ENCODE measurements at places on chromosomes 11 and 22.
A peak's percentile ranks its signal among the peaks of the same experiment; 100 is the strongest.

DNA sequence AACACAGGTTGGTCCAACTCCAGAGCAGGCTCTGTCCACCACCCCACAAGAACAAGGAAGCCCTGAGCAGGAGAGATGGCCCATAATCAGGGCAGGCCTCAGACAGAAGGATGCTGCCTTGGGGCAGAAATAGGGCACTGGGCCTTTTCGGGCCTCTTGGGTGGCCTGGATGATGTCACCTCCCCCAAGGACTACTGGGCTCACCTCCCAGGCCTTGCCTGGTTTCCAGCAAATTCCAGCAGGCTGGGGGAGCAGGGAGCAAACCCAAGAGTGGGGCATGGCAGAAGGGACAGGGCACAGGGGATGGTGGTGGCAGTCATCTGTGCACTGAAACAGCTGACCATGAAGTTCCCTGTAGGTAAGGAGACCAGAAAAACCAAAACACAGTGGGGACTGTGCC is 5.3 kb upstream of the NAA40 start:
- H3K36me3 ChIP-seq: no peaks in the 10 kb centered on the region
- no peaks in the 10 kb centered on the region for H3K4me1 ChIP-seq
- H3K4me3 ChIP-seq: no peak overlapping the region
- no peak for DNase-seq
- no peaks in the 10 kb centered on the region for H3K27me3 ChIP-seq

DNA sequence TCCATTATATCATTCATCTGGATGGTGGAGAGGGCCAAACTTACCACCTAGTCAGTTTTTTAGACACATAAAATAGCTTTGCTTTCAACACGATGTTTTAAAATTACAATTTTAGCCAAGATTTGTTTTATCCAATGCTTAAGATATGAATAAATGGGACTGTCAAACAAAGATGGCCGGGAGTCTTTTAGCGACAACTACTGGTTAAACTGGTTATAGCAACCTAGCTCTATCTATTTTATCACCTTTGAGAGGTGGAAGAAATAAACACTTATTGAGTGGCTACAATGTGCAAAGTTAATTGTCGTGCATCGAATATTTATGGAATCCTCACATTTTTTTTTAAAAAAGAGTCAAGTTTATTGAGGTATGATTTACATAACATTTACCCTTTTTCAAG is 279.8 kb downstream of the MIAT start:
- no peak for DNase-seq
- H3K4me1 ChIP-seq: no peaks in the 10 kb centered on the region
- H3K27me3 ChIP-seq: no peaks in the 10 kb centered on the region
- no peaks in the 10 kb centered on the region for H3K36me3 ChIP-seq
- H3K4me3 ChIP-seq: no peak overlapping the region

DNA sequence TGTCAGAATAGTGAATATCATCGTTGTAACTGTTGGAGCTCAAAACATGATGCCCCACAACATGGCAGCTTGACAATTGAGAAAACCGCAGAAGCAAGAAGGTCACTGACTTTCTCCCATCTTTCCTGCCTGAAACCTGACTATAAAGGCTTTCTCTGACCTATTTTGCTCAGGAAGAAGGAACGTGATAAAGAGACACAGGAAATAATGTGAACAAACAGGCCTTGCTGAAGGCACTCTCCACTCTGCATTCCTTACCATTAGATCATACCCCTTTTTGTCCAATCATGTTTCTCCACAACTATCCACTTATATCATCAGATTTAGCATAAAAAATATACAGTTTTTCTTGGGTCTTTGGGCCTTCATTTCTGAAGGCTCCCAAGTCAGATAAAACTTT is 916.8 kb downstream of the METTL15 start:
- H3K4me3 ChIP-seq: no peak overlapping the region
- H3K27ac ChIP-seq: no peak overlapping the region
- no peak for DNase-seq
- H3K27me3 ChIP-seq: no peaks in the 10 kb centered on the region
- H3K4me1 ChIP-seq: no peaks in the 10 kb centered on the region
- no peaks in the 10 kb centered on the region for H3K36me3 ChIP-seq

GRCh38 chr22:37931893-37932389 is 21.5 kb downstream of the C22orf23 start:
- no peak overlapping the region for H3K27ac ChIP-seq
- H3K4me3 ChIP-seq: no peak overlapping the region
- H3K36me3 ChIP-seq: no peaks in the 10 kb centered on the region
- H3K27me3 ChIP-seq: no peaks in the 10 kb centered on the region
- no peak for DNase-seq

GRCh38 chr22:20291604-20292063 is 23.5 kb upstream of the RTN4R start:
- no peaks in the 10 kb centered on the region for H3K27me3 ChIP-seq
- no peaks in the 10 kb centered on the region for H3K4me1 ChIP-seq

GRCh38 chr22:50083462-50084079 is 1.7 kb downstream of the MLC1 start:
- no peaks in the 10 kb centered on the region for H3K27me3 ChIP-seq
- no peak overlapping the region for H3K4me3 ChIP-seq
- H3K4me1 ChIP-seq: no peaks in the 10 kb centered on the region
- H3K27ac ChIP-seq: no peak overlapping the region
- DNase-seq: peak; percentile 61
- no peaks in the 10 kb centered on the region for H3K36me3 ChIP-seq

DNA sequence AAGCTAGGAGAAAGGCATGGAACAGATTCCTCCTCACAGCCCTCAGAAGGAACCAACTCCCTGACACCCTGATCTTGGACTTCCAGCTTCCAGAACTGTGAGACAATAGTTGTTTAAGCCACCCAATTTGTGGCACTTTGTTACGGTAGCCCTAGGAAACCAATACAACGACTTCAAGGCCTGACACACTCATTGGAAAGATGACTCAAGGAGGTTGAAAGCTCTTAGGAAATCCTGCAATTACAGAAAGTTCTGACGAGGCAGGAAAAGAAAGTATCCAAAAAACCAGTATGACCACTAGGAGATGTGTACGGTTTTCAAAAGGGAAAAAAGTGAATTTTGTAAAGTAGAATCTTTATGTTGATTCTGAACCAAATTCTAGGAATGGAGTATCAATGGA is 161.4 kb downstream of the SWAP70 start:
- H3K4me1 ChIP-seq: no peaks in the 10 kb centered on the region
- H3K36me3 ChIP-seq: no peaks in the 10 kb centered on the region
- DNase-seq: no peak
- H3K27me3 ChIP-seq: no peaks in the 10 kb centered on the region
- no peak overlapping the region for H3K4me3 ChIP-seq
- no peak overlapping the region for H3K27ac ChIP-seq

- H3K27me3 ChIP-seq: no peaks in the 10 kb centered on the region
- peak; percentile 80 for DNase-seq
- peak overlapping the region; percentile 49 for H3K27ac ChIP-seq
Observed at GRCh38 chr22:36467946-36468345, 13.5 kb downstream of the TXN2 start.

GRCh38 chr11:65981972-65982823 is 19.8 kb downstream of the EIF1AD start:
- no peaks in the 10 kb centered on the region for H3K4me1 ChIP-seq
- no peak overlapping the region for H3K4me3 ChIP-seq
- H3K27ac ChIP-seq: no peak overlapping the region
- H3K36me3 ChIP-seq: peaks cover 3% of the 10 kb centered on the region
- DNase-seq: no peak

- no peaks in the 10 kb centered on the region for H3K36me3 ChIP-seq
- H3K27ac ChIP-seq: no peak overlapping the region
- no peaks in the 10 kb centered on the region for H3K27me3 ChIP-seq
- no peaks in the 10 kb centered on the region for H3K4me1 ChIP-seq
Observed at GRCh38 chr22:27157666-27158370, 500.4 kb downstream of the MIAT start.

DNA sequence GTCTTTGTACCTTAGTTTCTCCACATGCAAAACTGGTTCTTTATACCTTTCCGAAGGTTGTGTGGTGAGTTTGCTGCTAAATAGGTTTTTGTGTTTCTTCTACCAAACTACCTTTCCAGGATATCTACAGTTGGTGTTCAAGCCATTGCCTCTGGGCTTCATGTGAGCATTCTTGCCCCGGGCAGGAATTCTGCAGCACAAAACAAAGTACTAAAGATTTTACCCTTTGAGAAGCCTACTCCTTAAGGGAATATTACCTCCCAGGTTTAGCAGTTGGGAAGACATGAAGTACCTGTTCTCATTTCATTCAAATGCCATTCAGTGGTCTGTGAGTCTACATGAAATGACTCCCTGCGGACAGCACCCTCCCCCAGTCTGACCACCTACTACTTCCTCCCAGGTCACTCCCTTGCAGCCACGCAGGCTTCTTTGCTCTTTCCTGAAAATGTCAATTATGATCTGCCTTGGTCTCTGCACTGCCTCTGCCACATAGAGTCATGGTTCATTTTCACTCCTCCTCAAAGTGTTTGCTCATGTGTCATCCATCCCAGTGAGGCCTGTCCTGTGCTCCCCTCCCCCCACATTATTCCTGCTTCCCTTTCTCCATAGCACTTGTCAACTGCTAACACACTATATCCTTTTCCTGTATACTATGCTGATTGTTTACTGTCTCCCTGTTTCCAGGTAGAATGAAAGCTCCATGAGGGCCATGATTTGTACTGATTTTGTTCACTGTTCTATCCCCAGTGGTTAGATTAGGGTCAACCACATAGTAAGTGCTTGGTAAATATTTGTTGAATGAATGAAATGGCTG is 36.9 kb downstream of the PACS1 start:
- H3K36me3 ChIP-seq: peaks cover 3% of the 10 kb centered on the region
- no peak for DNase-seq
- H3K27ac ChIP-seq: no peak overlapping the region
- no peaks in the 10 kb centered on the region for H3K4me1 ChIP-seq

- H3K27me3 ChIP-seq: no peaks in the 10 kb centered on the region
- DNase-seq: no peak
- no peak overlapping the region for H3K27ac ChIP-seq
- no peak overlapping the region for H3K4me3 ChIP-seq
- peaks cover 2% of the 10 kb centered on the region for H3K4me1 ChIP-seq
Observed at GRCh38 chr22:42803389-42803788, 53.7 kb downstream of the ARFGAP3 start.

GRCh38 chr22:46693634-46694415 is 44.2 kb downstream of the CERK start:
- H3K27me3 ChIP-seq: no peaks in the 10 kb centered on the region
- DNase-seq: peak; percentile 32
- H3K27ac ChIP-seq: no peak overlapping the region

- H3K4me1 ChIP-seq: no peaks in the 10 kb centered on the region
- H3K27ac ChIP-seq: no peak overlapping the region
- H3K27me3 ChIP-seq: no peaks in the 10 kb centered on the region
- no peak for DNase-seq
- no peaks in the 10 kb centered on the region for H3K36me3 ChIP-seq
Observed at GRCh38 chr11:109707411-109707810, 285.4 kb downstream of the C11orf87 start.

DNA sequence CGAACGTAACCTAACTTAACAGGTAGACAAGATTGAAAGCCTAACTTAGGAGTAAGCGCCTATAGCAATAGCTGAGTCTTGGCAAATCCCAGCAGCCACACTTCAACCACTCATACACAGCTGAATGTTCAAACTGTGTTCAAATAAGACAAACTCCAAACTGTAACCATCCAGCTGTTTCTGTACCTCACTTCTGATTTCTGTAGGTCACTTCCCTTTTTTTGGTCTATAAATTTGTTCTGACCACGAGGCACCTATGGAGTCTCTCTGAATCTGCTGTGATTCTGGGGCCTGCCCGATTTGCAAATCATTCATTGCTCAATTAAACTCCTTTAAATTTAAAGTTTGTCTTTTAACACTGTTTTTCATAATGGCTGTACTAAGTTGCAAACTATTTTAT is 8.2 kb upstream of the TENM4 start:
- H3K4me1 ChIP-seq: no peaks in the 10 kb centered on the region
- H3K4me3 ChIP-seq: no peak overlapping the region
- no peak overlapping the region for H3K27ac ChIP-seq
- H3K27me3 ChIP-seq: peaks cover 2% of the 10 kb centered on the region

Measured in aorta (tissue), 5 donors.